ENCODE measurements at places on chromosomes 5 and 9.

DNA sequence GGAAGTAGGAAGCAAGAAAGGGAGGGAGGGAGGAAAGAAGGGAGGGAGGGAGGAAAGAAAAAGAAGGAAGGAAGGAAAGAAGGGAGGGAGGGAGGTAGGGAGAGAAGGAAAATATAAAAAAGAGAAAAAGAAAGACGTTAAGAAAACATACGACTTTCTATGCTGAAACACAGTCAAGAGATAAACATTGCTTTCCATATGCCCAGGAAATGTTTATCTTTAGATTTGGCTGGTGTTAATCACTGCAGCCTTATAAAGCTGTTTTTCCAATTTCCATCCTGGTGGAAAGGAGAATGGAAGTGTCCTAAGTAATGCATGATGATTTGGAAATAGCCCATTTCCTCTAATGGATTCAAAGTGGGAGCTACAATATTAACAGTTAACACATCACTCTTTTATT lies 524.3 kb downstream of the MTRR start:
- no peak for DNase-seq

GRCh38 chr5:28548856-28549255 lies 1510.5 kb upstream of the CDH9 start:
- no peak for DNase-seq

GRCh38 chr5:67372887-67373286 lies 176.3 kb upstream of the CD180 start:
- DNase-seq, result no peak

DNA sequence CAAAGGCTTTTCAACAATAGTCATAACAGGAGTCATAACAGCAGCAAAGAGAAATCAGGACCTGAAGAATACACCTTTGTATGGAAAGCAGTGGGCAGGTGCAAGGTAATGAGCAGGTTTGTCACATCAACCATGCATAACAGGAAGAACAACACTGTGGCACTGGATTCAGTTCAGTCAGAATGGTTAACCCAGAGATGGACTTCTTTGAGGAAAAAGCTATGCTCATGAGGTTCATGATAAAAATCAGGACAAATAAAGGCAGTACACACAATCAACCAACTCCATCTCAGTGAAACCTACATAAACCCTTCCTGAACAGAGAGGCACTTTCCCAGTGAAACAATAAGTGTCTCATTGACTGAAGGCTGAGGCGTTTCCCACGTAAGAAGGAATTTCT lies 27.0 kb downstream of the ABITRAM start:
- no peak for DNase-seq

- no peak for DNase-seq
Measured at GRCh38 chr5:52043543-52043942, 660.3 kb downstream of the ISL1 start.

DNA sequence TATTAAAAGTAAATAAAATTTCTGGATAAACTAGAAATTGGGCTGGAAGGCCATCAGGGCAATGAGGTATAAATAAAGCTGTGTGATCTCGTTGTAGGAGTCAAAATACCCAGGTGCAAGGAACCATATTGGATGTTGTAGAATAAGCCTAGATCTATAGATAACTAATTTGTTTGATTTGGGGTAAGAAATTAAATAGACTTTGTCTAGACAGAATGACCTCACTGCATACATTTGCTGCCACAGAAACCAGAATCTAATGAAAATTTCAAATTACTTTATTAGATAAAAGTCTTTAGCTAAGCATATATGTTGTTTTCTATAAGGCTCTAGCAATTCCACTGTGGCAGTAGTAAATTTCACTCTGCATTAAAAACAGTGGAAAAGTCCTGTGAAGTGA lies 225.2 kb upstream of the ITGA1 start:
- DNase-seq, result no peak

- DNase-seq, result no peak
Measured at GRCh38 chr5:146633323-146633764, 117.4 kb upstream of the GPR151 start.

DNA sequence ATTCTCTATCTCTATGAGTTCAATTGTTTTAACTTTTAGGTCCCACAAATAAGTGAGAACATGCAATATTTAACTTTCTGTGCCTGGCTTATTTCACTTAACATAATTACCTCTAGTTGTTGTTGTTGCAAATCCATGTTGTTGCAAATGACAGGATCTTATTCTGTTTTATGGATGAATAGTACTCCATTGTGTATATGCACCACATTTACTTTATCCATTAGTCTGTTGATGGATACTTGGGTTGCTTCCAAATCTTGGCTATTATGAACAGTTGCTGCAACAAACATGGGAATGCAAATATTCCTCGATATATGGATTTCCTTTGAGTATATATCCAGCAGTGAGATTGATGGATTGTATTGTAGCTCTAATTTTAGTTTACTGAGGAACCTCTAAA lies 36.3 kb downstream of the MEGF9 start:
- DNase-seq, result no peak
